ENCODE measurements at places on chromosomes 4 and X.

DNA sequence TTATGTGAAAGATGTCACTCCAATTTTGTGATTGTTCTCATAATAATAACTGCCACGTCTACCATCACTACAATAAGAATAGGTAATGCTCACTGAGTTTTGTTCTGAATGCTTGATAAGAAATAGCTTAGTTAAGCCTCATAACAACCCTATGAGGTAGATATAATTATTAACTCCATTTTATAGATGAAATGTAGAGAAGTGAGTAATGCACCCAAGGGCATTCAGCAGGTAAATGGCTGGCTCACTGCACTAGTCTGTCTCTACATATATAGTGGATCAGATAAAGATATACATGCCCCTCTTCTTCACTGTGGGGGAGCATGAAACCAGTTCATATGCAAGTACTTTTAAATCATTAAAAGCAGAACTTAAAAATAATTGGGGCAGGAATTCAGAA, 65.8 kb upstream of the SLC4A4 start:
- no peak for DNase-seq

DNA sequence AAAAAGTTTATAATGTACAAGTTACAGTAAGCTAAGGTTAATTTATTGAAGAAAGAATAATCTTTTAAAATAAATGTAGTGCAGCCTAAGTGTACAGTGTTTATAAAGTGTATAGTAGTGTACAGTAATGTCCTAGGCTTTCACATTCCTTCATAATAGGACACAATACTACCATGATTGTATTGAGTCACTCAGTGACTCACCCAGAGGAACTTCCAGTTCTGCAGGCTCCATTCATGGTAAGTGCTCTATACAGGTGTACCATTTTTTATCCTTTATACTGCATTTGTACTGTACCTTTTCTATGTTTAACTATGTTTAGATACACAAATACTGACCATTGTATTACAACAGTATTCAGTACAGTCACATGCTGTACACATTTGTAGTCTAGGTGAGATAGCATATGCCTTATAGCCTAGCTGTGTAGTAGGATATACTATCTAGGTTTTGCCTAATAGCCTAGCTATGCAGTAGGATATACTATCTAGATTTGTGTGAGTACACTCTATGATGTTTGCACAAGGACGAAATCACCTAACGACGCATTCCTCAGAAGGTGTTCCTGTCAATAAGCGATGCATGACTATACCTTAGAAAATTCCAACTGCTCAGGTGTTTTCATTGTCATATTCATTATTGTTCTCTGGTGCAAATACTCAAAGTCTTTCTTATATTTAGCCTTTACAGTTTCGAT, 5.5 kb upstream of the TMEM255A start:
- no peak for DNase-seq

- no peak for DNase-seq
Measured at GRCh38 chr4:123250843-123251242, 145.8 kb upstream of the SPRY1 start.

DNA sequence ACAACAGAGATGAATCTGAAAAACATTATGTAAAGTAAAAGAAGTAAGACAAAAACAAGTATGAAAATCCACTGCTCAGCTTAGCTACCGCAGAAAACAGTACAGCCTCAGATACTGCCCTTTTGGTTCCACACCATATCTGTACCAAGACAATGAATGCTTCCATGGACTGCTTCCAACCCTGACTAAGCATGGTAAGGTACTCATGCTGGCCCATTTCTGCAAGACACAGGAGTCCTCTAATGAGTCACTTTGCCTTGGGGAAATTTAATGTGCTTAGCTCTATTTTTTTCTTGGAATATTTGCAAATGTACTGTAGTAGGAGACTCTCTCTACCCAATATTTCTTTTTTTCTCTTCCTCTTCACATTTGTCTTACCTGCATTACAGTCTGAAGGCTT, 931.7 kb upstream of the HS3ST1 start:
- DNase-seq, result no peak

GRCh38 chrX:9401051-9401450, 63.8 kb upstream of the TBL1X start:
- no peak for DNase-seq
